ENCODE measurements at places on chromosomes 13 and 19.

DNA sequence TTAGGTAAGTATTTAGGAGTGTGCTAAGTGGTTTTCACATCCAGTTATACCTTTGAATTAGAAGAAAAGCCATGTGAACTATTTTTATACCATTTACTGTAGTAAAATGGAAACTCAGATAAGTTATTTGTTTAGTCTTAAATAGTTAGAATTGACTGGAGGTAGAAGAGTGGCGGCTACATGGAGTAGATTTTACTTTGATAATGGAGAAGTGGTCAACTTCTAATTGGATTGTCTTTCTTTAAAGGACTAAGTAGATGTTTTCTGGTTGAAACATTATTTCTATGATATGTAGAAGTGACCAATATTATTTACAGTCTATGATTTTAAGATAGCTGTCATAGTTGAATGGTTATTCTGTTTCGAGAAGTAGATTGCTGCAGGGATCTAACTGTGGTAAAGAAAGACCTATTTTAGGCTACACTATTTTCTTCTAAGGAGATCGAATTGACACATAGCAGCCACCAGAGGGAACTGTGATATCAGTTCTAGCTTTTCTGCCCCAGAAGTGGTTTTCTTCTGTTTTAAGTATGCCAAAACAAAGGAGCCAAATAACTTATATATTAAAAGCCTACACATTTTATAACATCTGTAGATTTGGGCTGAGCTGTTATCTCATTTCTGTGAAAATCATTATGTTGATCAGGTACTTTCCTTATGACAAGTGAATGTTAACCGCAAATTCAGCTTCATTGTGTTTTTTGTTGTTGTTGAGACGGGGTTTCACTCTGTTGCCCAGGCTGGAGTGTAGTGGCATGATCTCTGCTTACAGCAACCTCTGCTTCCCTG, 26.1 kb downstream of the ZMYM2 start:
- DNase-seq = no peak

DNA sequence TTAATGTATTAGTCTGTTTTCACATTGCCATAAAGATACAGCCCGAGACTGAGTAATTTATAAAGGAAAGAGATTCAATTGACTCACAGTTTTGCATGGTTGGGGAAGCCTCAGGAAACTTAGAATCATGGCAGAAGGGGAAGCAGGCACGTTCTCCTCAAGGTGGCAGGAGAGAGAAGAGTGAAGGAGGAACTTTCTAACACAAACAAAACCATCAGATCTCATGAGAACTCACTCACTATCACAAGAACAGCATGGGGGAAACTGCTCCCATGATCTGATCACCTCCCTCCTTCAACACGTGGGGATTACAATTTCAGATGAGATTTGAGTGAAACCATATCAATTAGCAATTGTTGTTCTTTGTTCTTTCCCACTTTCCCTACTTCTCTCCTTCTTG, 689.0 kb upstream of the SLITRK1 start:
- no peak for DNase-seq

GRCh38 chr19:19466201-19466600, 49.1 kb downstream of the TSSK6 start:
- DNase-seq = no peak

DNA sequence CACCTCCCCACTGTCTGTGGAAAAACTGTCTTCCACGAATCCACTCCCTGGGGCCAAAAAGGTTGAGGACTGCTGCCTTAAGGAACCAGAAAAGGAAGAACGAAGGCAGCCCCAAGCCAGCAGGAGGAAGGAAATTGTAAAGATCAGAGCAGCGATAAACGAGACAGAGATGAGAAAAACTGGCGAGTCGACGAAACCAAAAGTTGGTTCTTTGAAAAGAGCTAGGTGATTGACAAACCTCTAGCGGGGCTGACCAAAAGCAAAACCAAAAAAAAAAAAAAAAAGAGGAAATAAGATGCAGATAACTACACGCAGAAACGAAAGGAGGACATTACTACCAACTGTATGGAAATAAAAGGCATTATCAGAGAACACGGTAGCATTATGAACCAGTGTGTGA, 76.9 kb downstream of the GADD45B start:
- peak; percentile 93 for DNase-seq

DNA sequence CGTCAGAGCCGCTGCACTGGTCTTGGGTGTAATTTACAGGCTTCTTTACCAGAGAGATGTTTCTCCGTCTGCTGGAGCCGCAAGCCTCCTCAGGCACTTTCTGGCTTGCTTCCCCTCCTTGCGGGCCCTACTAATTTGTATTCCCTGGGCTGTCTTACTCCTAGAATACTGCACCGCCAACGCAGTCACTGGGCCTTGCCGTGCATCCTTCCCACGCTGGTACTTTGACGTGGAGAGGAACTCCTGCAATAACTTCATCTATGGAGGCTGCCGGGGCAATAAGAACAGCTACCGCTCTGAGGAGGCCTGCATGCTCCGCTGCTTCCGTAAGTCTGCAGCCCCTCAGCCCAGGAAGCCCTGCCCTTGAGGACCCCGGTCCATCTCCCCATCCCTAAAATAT, 14.1 kb upstream of the C19orf33 start:
- DNase-seq = no peak

- no peak for DNase-seq
Measured at GRCh38 chr13:113207890-113208420, 514 bp downstream of the PCID2 start.

DNA sequence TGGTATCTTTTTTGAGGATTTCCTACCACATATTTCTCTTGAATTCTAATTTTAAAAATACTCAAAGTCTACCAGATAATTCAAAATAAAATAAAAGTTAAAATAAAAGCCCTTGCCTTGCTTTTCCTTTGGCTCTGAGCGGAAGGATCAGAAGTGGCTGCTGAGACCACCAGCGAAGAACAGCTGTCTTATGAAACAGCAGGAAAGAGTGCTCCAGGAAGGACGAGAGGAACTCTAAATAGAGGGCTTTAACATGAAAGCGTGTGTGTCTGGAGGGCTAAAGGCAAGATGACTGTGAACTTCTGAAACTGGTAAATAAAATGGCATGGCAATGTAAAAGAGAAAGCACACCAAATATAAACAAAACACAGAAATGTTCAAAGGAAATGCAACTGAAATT, 521.5 kb upstream of the SPRY2 start:
- no peak for DNase-seq

DNA sequence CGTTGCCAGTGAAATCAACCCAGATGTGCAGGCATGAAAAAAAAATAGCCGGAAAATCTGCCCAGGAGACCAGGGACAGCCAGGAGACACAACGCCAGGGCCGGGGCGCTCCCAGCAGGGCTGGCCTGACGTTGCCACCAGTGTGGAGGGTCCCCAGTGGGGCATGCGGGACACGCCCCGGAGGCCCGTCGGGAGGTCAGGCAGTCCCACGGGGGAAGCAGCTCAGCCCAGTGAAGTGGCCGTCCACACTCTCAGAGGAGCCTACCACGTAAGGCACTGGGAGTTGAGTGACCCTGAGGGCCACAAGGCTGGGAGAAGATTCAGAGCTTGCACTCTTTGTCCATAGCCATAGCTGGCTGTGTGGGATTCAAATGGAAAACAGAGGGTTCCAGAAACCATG, 53.2 kb upstream of the GAS6 start:
- DNase-seq = no peak

GRCh38 chr13:43766725-43767124, 20.0 kb downstream of the ENOX1 start:
- DNase-seq = no peak

- DNase-seq = no peak
Measured at GRCh38 chr13:105255472-105255871, 1280.0 kb downstream of the EFNB2 start.

- DNase-seq = no peak
Measured at GRCh38 chr19:7516333-7516732, 430 bp downstream of the ZNF358 start.

GRCh38 chr13:50198508-50198907, 183.3 kb downstream of the KCNRG start:
- no peak for DNase-seq

DNA sequence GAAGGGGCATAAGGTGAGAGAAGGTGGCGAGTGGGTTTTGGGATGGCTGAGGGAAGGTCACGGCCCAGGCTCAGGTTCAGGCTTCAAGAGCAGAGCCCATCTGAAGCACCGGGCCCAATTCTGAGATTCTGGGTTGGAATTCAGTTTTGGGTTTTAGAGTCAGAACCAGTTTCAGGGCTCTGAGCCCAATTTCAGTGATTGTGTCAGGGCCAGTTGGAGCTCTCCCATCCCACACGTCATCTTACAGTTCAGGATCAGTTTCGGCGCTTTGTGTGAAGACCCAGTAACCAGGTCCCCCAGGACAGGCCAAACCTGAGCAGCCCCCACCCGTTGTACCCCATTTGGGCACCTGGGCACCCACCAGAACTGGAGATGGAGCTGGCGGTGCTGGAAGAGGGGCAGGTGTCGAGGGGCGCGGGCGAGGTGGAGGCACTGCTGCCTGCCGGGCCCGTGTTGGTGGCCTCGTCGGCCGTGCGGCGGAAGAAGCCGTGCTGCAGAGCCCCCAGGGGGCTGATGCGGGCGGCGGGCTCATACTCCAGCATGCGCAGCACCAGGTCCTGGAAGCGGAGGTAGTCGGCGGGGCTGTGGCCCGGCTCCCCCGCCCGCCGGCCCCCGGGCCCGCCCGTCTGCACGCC, 7.5 kb downstream of the DYRK1B start:
- no peak for DNase-seq

DNA sequence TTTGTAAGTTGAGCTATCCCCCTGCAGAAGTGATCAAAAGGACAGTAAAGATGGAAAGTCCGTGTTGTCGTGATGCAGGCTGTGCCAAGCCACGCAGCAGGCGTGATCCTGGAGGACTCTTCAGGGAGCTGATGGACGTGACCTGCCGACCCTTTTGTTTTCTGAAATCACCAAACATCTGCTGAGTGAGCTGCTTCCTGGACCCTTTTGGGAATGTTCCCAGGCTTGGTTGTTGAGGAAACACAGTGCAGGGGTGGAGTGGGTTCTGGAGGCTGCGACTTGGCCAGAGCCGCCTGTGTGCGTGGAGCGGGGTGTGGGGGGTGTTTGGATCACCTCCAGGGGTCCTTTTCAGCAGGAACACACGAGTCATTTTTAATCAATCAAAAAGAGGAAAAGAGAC, 15.4 kb upstream of the CPAMD8 start:
- no peak for DNase-seq

- DNase-seq = peak; percentile 64
Measured at GRCh38 chr19:982567-983170, 1.5 kb upstream of the WDR18 start.
